ENCODE measurements at places on chromosomes 6 and 20.

DNA sequence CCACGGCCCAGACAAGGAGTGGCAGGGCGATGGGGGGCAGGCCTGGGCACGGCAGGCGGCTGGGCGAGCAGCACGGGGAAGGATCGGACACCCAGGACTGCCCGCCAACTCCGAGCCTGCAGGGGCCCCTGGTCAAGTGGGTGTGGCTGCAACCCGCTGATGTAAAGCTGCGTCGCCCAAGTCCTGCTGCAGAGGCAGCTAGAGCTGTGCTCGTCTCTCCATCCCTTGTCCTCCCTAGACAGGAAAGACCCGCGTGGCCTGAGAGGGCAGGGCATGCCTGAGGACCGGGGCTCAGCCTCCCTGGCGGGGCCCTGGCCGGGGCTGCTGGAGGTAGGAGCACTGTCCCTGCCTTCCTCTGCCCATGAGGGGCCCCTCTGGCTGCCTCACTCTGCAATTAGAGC, 281.2 kb downstream of the CDH4 start:
- DNase-seq, result no peak
- no peaks in the 10 kb centered on the region for H3K27me3 ChIP-seq
- no peak overlapping the region for H3K27ac ChIP-seq
- H3K36me3 ChIP-seq, result no peaks in the 10 kb centered on the region
- no peaks in the 10 kb centered on the region for H3K4me1 ChIP-seq

- H3K27ac ChIP-seq, result no peak overlapping the region
- H3K27me3 ChIP-seq, result no peaks in the 10 kb centered on the region
- H3K4me1 ChIP-seq, result peaks cover 11% of the 10 kb centered on the region
- no peak for DNase-seq
- no peaks in the 10 kb centered on the region for H3K36me3 ChIP-seq
- H3K4me3 ChIP-seq, result no peak overlapping the region
Measured at GRCh38 chr20:31838646-31839292, 6.6 kb downstream of the FOXS1 start.

DNA sequence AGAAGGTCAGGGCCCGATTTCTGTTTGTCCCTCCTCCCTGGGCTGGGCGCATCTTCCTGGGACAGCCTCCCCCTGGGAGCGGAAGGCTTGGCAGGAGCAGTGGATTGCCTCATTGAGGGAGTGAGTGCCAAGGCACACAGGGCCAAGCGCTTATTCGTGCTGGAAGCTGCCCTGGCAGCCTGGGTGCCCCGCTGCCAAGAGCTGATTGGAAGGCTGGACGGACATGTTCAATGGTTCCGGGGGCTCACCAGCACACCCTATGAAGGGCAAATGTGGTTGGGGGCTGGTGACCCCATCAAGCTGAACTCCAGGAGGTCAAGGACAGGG, 10.3 kb upstream of the ZNF831 start:
- no peak overlapping the region for H3K4me3 ChIP-seq
- H3K36me3 ChIP-seq, result peaks cover 8% of the 10 kb centered on the region
- peak overlapping the region; percentile 97 for H3K27ac ChIP-seq
- DNase-seq, result no peak
- peaks cover 71% of the 10 kb centered on the region for H3K4me1 ChIP-seq

GRCh38 chr20:17518339-17519052, 12.7 kb downstream of the BFSP1 start:
- no peak overlapping the region for H3K27ac ChIP-seq
- DNase-seq, result no peak
- peaks cover 3% of the 10 kb centered on the region for H3K27me3 ChIP-seq
- no peak overlapping the region for H3K4me3 ChIP-seq
- H3K4me1 ChIP-seq, result no peaks in the 10 kb centered on the region

DNA sequence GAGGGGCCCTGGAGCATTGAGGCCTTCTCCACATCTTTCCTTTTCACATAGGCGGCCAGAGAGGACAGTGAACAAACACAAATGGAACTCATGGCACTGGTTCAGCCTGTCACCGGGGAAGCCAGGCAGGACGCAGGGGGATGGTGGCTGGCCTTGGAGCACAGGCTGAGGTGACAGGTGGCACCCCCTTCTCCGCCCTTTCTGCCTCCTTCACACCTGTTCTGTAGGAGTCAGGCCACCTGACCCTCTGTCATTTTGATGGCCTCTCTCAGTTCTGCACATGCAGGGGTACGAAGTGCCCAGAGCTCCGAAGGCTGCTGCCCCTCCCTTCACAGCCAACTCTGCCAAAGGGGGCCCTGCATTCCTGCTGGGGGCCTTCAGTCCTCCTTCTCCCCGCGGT, 60.8 kb downstream of the CD40 start:
- H3K4me3 ChIP-seq, result no peak overlapping the region
- H3K27ac ChIP-seq, result no peak overlapping the region
- H3K4me1 ChIP-seq, result peaks cover 8% of the 10 kb centered on the region
- DNase-seq, result no peak

DNA sequence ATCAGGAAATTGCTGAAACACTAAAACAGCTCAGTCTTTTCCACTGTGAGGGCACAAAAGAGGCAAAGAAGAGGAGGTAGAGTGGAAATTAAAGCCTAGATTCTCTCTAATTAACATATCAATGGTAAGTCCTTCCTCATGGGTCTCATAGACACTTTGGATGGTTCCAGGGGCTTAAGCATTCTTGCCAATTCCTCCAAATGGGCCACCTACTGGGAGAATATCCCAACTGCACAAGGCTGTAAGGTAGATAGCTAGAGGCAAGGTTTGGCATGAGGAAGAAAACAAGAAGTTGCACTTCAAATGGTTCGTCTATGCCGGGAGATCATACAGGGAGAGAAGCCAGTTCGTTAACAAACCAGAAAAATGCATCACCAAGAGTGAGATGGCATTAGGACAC, 107.6 kb upstream of the KHDRBS2 start:
- H3K27me3 ChIP-seq, result no peaks in the 10 kb centered on the region
- peak overlapping the region; percentile 39 for H3K27ac ChIP-seq
- no peak overlapping the region for H3K4me3 ChIP-seq
- DNase-seq, result no peak
- peaks cover 21% of the 10 kb centered on the region for H3K4me1 ChIP-seq

GRCh38 chr20:2140561-2140960, 38.9 kb downstream of the STK35 start:
- H3K4me3 ChIP-seq, result no peak overlapping the region
- no peak for DNase-seq
- no peak overlapping the region for H3K27ac ChIP-seq
- peaks cover 25% of the 10 kb centered on the region for H3K4me1 ChIP-seq
- peaks cover 8% of the 10 kb centered on the region for H3K36me3 ChIP-seq

DNA sequence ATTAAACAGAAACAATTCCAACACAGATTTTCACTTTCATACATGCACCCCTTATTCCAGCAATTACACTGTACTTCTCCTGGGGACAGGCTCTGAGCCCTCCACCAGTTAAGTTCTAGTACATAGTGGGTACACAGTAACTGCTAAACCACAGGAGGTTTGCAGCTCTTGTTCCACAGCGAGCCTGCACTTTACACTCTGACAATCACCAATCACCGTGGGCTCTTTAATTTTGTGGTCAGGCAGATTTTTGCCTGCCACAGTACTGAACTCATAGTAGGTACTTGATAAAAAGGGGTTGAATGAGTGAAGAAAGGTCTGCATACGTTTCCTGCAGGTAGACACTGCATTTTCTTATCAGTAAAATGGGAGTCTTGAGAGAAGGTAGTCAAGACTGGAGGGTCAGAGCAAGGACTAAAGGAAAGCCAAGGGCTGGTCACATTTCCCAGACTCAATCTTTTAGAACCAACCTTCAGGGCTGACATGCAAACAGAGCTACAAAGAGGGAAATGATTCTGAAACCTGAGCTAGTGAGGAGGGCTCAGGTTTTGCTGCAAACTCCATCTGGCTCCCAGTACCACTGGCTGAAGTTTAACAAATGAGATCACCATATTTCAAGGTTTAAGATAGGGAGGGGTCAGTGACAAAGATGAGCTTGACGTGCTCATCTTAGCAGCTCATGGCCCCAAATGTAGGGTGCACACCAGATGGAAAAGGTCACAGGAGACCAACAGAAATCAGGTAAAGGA, 404.6 kb downstream of the BTBD9 start:
- DNase-seq, result no peak
- no peak overlapping the region for H3K27ac ChIP-seq
- H3K4me1 ChIP-seq, result peaks cover 20% of the 10 kb centered on the region
- no peaks in the 10 kb centered on the region for H3K27me3 ChIP-seq
- H3K36me3 ChIP-seq, result peaks cover 11% of the 10 kb centered on the region
- H3K4me3 ChIP-seq, result no peak overlapping the region

- H3K36me3 ChIP-seq, result no peaks in the 10 kb centered on the region
- H3K27ac ChIP-seq, result no peak overlapping the region
- H3K4me3 ChIP-seq, result no peak overlapping the region
- no peaks in the 10 kb centered on the region for H3K4me1 ChIP-seq
- no peak for DNase-seq
- peaks cover 23% of the 10 kb centered on the region for H3K27me3 ChIP-seq
Measured at GRCh38 chr6:78832091-78832808, 35.1 kb upstream of the IRAK1BP1 start.

DNA sequence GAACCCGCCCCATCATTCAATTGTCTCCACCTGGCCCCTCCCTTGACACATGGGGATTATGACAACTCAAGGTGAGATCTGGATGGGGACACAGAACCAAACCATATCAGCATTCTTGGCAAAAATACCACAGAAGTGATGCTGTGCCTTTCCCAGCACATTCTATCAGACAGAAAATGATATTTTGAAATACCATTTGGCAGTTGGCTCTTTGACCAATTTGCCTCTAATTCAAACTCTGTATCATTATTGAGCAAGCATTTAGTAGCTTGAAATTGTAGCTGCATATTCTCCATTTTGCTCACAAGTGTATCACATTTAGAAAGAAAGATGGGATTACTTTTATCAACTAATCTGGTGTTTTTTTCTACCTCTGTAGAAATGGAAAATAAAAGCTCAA, 64.0 kb downstream of the PLCB1 start:
- no peaks in the 10 kb centered on the region for H3K4me1 ChIP-seq
- no peak overlapping the region for H3K27ac ChIP-seq
- DNase-seq, result no peak
- H3K4me3 ChIP-seq, result no peak overlapping the region
- no peaks in the 10 kb centered on the region for H3K27me3 ChIP-seq

DNA sequence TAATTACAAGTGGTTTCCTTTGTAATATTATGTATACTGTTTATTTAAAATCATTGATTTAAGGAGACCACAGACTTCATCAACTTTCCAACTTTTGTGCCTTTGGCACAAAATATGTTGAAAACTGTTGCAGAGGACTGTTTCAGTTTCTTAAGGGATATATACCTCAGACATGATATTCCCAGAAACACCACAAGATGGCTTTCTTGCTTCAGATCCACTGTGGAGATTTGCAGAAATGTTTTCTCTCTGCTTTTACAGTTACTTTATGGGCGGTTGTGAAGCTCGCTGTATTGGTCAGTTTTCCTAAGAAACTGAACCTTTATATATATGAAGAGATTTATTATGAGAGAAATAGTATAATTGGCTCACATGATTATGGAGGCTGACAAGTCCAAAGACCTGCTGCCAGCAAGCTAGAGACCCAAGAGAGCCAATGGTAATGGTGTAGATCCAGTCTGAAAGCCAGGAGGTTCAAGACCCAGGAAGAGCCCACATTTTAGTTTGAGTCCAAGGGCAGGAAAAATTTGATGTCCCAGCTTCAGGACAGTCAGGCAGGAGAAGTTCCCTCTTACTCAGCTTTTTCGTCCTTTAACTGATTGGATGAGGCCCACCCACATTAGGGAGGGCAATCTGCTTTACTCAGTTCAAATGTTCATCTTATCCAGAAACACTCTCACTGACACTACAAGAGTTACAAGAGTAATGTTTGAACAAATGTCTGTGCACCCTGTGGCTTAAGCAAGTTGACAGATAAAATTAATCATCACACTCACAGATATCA, 12.8 kb downstream of the ME1 start:
- no peaks in the 10 kb centered on the region for H3K4me1 ChIP-seq
- H3K36me3 ChIP-seq, result no peaks in the 10 kb centered on the region
- no peaks in the 10 kb centered on the region for H3K27me3 ChIP-seq
- no peak overlapping the region for H3K27ac ChIP-seq
- H3K4me3 ChIP-seq, result no peak overlapping the region
- DNase-seq, result no peak

GRCh38 chr20:6709910-6710595, 57.4 kb upstream of the BMP2 start:
- no peaks in the 10 kb centered on the region for H3K36me3 ChIP-seq
- no peaks in the 10 kb centered on the region for H3K27me3 ChIP-seq
- no peak for DNase-seq
- no peaks in the 10 kb centered on the region for H3K4me1 ChIP-seq

DNA sequence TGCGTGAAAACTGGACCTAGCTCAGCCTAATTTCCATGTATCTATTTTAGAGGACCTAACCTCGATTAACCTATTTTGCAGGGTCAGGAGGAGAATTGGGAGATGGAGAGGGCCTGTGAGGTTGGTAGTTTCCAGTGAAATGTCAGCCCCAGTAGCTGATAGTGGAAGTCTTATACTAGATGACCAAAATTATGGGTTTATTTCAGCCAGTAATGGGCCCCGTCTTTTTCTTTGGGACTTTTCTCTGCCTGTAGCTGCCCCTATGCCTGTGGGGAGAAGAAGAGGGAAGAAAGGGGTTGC, 37.8 kb downstream of the RREB1 start:
- peaks cover 73% of the 10 kb centered on the region for H3K4me1 ChIP-seq
- no peaks in the 10 kb centered on the region for H3K27me3 ChIP-seq
- H3K27ac ChIP-seq, result no peak overlapping the region

GRCh38 chr20:48990467-48990866, 55.6 kb upstream of the CSE1L start:
- H3K36me3 ChIP-seq, result peaks cover 39% of the 10 kb centered on the region
- no peak overlapping the region for H3K27ac ChIP-seq
- no peak overlapping the region for H3K4me3 ChIP-seq
- H3K27me3 ChIP-seq, result no peaks in the 10 kb centered on the region

DNA sequence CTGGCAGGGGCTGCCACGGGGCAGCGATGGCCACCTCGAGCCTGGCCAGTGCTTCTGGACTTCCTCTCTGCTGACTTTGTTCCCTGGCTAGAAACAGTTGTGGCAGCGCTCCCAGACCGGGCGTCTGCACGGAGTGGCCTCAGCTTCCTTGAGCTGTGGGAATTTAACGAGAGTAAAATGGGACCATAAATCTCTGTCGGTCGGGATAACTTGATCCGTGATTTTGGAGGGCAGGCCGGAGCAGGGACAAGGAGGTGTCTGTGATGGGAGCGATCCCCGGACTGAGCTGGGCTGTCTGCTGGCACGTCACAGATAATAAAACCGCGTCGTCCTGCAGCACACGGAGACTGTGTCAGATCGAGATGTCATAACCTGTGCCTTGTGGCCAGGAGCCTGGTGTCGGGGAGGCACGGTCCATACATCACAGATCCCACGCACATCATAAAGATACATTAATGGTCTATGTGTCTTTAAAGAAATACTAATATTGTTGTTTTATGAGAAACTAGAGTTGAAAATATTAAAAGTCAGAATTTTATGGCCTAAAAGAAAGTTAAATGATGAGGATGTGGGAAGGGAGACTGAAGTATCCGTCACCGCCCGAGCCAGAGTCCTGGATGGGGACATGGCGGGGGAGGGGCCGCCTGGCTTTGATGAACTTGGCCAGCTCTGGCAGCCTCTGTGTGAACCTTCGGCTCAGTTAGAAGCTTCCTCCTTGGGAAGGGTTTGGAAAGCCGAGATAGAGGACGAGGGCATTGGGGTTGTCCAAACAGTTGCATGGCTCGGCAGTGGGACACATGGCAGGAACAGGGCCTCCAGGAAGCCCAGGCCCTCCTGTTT, 6.5 kb upstream of the RBBP8NL start:
- DNase-seq, result no peak
- no peak overlapping the region for H3K4me3 ChIP-seq
- peaks cover 59% of the 10 kb centered on the region for H3K27me3 ChIP-seq
- no peak overlapping the region for H3K27ac ChIP-seq
- no peaks in the 10 kb centered on the region for H3K4me1 ChIP-seq
- H3K36me3 ChIP-seq, result no peaks in the 10 kb centered on the region
